ENCODE measurements at places on chromosomes 3 and 15.
A peak's percentile ranks its signal among the peaks of the same experiment; 100 is the strongest.

- DNase-seq: no peak
These were observed 510.6 kb upstream of the SGO1 start for GRCh38 chr3:20696388-20697150.

GRCh38 chr3:64445109-64445943 lies 220.1 kb upstream of the PRICKLE2 start:
- DNase-seq: no peak

DNA sequence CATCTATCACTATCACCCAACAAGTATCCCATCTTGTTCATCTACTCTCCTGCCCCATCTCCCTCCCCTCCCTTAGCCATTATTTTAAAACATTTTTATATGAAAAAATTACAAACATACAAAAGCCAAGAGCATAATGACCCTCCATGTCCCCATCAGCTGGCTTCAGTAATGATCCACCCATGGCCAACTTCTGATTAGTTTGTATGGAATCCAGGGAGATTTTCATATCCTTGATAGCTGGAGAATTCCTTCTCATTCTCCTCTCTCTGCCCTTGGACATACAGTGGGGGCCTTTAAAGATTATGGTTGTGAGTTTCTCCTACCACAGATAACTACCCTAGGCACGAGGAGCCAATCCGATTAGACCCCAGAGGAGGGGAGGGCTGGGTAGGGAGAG lies 40.2 kb downstream of the IRAK2 start:
- no peak for DNase-seq

- no peak for DNase-seq
These were observed 99.7 kb downstream of the TIGIT start for GRCh38 chr3:114393367-114394072.

GRCh38 chr3:190825386-190826016 lies 37.0 kb downstream of the GMNC start:
- DNase-seq: no peak

GRCh38 chr3:155418407-155418806 lies 124.9 kb upstream of the STRIT1 start:
- no peak for DNase-seq

DNA sequence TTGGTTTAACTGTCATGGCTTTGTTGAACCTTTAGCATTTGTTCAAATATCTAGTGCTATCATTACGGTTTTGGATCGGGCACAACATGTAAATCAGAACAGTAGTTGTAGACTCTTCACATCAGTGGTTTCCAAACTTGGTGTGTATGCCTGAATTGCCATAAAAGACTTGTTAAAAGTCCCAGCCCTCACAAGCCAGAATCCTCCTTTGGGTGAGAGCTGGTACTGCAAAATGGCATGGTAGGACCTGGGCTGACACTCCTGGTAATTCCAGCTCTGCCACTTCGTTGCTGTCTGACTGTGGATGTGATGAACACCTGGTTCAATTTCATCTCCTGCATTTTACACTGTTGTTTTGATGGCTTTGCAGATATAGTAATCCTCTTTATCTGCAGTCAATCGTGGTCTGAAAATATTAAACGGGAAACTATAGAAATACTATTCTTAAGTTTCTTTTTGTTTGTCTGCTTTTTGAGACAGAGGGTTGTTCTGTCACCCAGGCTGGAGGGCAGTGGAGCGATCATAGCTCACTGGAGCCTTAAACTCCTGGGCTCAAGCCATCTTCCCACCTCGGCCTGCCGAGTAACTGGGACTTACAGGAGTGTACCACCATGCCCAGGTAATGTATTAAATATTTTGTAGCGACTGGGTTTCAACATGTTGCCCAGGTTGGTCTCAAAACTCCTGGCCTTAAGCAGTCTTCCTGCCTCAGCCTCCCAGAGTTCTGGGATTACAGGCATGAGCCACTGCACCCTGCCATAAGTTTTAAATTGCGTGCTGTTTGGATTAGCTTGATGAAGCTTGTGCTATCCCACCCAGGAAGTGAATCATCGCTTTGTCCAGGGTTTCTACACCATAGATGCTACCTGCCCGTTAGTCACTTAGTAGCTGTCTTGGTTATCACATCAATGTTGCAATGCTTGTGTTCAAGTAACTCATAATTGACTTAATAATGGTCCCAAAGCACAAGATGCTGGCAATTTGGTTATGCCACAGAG lies 61.6 kb downstream of the RAB7A start:
- DNase-seq: peak; percentile 35

- no peak for DNase-seq
These were observed 133.7 kb downstream of the FILIP1L start for GRCh38 chr3:99980606-99981005.

- no peak for DNase-seq
These were observed 50.7 kb upstream of the RAD18 start for GRCh38 chr3:9013782-9014563.

DNA sequence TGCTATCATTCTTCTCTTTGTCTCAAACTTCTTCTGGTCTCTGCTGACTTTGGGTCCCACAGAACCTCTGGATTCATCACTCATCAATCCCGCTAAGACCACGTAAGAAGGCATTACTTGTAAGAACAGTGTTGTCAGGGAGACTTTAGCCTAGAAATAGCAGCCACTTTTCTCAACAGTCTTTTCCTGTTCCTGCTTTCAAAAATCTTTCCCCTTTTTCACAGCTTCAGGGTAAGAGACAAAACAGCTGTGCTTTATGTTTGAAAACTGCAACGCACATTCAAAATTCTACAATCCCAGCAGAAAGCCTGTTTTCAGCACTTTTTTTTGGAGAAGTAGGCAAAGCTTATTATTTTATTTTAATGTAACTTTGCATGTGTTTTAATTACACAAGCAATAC lies 42.0 kb upstream of the FAM98B start:
- DNase-seq: no peak

DNA sequence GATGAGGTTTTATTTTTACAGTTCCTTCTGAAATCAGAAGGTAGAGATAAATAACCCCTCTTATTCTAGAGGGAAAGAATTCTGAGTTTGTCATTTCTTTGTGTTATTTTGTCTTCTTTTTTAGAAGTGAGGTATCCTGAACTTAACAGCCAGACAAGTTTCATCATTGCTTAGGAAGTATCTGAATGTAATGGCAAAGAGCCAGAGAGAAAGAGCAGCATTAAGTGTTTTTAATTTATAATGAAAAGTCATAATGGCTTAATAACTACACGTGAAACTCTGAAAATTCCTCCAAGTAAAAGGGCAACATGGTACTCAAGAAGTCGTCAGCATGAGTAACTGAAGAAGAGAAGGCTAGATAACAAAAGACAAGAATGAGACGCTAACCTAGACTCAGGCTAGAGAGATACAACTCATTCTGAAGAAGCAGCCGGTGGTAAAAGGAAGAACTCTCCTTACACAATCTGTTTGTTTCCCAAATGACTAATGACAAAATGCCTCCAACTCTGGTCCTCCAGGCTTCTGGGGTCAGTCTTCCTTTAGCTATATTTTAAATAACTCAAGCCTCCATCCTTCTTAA lies 116.2 kb upstream of the NECTIN3 start:
- DNase-seq: no peak

DNA sequence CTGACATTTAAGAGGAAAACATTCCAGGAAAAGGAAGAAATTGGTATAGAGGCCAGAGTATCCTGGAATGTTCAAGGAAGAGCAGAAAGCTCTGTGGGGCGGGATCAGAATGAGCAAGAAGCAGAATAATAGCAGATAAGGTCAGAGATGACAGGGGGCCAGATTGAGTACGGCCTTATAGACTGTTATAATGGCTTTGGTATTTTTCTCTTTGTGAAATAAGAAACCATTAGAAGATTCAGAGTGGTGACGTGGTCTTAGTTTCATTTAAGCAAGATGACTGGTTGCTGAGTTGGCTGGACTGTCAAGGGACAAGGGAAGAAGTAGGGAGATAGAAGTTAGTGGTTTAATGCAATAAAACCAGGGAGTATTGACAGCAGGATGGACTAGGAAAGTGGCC lies 218.3 kb upstream of the SOX2 start:
- DNase-seq: no peak

DNA sequence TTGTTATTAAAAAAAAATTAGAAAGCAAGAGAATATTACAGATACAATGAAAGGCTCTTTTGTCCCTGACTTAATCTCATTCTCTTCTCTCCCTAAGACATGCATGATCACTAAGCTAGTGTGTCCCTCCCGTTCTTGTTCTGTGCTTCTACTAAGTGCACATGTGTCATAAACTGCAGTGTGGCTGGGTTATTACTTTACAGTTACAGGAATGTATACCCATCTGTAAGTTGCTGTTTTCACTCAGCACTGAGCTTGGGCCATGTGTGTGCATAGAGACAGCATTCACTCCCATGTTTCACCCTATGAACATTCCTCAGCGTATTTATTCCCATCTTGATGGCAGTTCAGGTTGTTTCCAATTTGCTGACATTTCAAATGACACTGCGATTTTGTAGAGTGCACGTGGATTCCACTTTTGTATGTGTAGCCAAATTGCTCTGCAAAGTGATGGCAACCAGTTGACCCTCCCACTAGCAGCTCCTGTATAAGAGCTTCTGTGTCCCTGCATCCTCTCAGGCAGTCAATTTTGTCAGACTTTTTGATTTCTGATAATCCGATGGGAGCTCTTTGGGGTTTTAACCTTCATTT lies 145.8 kb upstream of the UBE2E1 start:
- no peak for DNase-seq

DNA sequence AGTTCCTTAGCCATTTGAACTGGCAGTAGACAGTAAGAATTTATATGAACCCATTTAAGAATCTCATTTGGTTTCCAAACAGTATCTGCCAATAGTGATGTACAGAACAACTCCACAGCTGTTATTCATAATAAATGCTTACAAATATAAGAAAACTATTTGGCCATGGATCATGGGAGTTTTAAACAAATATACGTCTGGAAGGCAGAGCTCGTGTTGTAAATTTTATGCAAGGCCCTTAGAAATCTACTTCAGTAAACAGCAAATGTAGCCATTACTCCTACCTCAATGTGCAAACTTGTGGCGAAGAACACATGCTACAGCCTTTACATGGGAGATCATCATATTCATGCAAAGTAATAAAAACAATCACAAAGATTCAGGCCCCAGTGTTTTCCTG lies 65.3 kb upstream of the NANOGP8 start:
- no peak for DNase-seq

DNA sequence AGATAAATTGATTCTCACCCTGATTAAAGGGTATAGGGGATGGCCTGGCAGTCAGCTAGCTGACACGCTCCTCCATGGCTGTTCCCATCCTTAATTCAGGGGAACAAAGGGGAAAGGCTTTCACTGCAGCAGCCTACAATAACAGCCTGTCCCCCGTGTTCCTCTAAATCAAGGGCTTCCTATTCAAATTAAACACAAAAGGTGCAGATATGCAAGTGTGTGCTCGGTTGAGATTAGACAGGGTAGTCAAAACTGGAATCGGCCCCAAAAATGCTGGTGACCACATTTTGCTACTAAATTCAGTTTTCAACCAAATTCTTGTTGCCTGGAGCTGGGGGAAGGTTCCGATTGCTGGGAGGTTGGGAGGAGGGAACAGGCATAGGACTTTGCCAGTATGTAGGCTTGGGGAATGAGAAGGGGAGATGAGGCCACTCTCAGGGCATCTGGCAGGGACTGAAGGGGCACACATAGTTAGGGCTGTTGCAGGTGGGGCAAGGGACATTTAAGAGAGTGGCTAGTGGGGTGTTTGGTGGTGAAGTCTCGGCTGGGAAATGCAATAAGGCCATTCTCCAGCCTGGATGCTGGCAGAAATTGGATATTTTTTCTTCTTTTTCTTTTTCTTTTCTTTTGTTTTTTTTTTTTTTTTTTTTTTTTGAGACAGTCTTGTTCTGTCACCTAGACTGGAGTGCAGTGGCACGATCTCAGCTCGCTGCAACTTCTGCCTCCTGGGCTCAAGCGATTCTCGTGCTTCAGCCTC lies 32.9 kb upstream of the CTSH start:
- no peak for DNase-seq

DNA sequence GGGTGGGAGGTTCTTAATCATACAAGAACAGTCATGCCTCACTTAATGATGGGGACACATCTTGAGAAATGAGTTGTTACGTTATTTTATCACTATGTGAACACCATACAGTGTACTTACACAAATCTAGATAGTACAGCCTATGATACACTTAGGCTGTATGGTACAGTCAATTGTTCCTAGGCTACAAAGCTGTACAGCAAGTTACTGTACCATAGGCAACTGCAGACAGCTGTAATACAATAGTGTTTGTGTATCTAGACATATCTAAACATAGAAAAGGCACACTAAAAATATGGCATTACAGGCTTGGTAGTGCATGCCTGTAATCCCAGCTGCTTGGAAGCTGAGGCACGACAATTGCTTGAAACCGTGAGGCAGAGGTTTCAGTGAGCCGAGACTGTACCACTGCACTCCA lies 55.7 kb upstream of the PLXND1 start:
- DNase-seq: no peak

DNA sequence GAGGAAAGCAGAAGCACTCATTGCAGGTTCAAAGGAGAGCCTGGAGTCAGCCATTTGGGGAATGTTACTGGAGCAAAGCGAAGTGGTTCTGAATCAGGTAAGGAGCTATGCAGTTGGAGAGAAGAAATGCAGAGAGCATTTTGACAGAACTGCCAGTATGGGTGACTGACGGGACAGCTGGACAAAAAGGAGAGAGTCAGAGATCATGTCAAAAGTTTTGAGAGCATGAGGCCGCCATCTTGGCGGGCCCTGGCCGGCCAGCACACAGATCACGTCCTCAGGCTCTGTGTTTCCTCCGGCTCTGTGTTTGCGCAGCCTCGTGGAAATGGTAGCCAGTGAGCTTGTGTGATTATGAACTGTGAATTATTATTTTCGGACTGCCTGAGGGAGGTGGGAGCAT lies 29.8 kb upstream of the UBE3A start:
- DNase-seq: no peak

DNA sequence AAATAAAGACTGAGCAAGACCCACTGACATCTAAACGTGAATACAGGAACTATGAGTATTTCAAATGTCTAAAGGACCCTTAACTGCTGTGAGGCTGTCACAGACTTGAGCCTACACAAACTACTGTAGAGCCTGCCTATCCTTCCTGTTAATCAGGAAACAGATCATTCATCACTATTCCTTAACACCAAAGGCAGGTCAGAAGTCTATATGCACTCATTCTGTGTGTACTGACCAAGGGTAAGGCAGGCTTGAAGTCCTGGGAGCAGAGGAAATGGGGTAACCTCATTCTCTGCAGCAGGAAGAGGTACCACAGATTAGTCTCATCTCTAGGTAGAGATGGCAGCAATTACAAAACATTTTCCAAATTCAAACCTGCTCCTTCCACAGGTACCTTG lies 30.7 kb downstream of the NPTN start:
- DNase-seq: no peak

GRCh38 chr3:40179016-40179415 lies 130.5 kb upstream of the EIF1B start:
- peak; percentile 38 for DNase-seq

GRCh38 chr3:115100806-115101205 lies 46.3 kb downstream of the ZBTB20 start:
- DNase-seq: no peak

- no peak for DNase-seq
These were observed 68.1 kb upstream of the DCLK3 start for GRCh38 chr3:36832406-36832805.

All from activated gamma-delta T cell treated with Interleukin-2 at 50 U/mL for 16 hours (primary cell).